ENCODE measurements at places on chromosomes 4 and X.

- DNase-seq, result no peak
Measured at GRCh38 chr4:158236304-158237030, 26.2 kb downstream of the TMEM144 start.

DNA sequence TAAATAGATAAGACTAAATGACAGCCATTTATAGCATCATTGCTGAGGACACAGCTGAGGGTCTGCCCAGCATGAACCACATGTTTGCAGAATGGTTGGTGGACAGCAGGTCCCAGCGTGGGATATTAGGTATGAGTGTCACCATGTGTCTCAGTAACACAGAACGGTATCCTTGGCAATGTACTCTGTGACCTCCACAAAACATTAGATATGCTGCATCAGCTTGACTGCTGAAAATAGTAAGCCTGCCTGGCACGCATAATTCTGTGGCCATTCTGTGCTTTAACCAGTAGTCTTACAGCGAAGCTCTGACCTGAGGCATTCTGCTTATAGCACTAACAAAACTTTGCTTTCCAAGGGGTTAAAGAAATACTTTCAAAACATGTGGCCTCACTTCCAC is 32.0 kb downstream of the LIMCH1 start:
- DNase-seq, result no peak

GRCh38 chr4:99536271-99536670 is 25.4 kb downstream of the C4orf17 start:
- DNase-seq, result no peak

DNA sequence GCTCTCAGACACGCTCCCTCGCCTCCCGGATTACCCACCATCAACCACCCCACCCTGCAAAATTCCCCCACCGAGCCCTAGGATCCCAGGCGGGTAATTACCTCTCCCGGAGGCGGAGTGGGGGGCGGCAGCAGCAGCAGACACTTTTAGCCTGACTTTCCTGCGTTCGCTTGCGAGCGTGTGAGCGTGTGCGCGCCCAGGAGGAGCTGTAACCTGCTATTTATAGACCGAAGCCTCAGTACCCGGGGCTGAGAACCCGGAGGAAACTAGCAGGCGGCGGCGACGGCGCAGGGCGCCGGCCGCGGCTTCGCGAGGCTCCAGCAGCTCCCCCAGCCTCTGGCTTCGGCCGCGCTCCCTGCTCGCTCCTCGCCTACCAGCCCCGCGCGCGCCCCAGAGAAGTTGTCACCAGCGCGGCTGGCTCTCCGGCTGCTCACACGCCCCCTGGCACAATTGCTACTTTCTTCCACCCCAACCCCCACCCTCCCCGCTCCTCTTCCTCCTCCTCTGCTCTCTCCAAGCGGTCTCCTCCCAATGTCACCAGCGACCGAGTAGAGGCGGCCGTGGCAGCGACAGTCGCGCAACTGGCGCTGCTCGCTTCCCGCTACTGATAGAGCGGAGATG is at the start of gene INPP4B:
TSS of gene INPP4B (minus strand) at position 194 of the 621 bp plus-strand sequence.
- peak; percentile 33 for DNase-seq

DNA sequence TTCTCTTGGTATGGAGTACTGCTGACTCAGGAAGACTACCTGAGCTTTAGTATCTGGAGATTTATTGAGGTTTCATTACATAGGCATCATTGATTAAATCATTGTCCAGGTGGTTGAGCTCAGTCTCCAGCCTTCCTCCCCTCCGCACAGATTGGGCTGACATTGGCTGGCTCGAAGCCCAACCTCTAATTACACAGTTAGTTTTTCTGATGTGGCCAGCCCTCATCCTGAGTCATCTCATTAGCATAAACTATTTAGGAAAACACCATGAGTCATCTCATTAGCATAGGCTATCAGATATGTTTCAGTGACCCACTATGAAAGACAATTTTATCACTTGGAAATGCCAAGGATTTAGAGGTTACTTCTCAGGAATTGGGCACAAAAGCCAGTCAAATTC is 93.9 kb upstream of the ANKRD50 start:
- no peak for DNase-seq

DNA sequence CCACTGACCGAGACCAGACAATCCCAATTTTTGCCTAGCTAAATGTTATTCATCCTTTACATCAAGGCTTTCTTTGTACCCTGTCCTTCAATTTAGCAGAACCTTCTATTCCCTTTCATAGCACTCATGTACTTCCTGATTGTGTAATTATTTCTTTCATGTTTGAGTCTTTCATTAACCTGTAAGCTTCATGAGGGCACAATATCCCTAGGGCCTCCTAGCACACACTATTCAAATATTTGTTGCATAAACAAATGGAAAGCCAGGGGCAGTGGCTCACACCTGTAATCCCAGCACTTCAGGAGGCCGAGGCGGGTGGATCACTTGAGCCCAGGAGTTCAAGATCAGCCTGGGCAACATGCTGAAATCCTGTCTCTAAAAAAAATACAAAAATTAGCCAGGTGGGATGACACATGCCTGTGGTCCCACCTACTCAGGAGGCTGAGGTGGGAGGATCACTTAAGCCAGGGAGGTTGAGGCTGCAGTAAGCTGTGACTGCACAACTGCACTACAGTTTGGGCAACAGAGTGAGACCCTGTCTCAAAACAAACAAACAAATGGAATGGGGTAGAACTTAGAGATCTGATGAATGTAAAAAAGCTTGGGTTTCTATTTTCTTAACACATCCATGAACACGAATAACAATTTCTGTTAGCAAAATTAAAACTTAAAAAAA is 59.0 kb downstream of the SAT1 start:
- no peak for DNase-seq

DNA sequence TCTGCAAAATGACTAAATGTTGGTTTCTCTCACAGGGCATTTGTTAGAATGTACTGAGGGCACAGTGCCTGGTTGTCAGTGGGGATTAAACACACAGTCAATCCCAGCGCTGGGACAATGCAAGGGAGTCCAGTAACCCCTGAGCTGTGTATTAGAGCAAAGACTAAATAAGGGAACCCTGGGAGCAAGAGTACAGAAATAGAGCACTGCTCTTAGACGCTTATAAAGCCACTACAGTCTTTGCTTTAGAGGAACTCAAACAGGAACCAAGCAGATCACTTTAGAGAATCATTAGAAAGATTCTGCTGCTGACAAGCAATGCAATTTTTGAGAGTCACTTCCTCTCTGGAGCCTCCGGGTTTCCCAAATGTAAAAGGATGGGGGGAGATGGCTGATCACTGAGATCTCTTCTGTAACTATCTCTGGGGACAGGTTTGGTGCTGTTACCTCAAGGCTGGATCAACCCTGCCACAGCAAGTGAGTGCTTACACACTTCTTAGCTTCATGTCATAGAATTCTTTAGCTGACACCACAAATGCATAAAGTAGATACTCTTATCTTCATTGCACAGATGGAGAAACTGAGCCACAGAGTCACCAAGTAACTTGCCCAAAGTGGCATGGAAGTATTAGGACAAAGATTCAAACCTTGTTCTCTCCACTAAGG is 137.8 kb upstream of the CPEB2 start:
- DNase-seq, result no peak

DNA sequence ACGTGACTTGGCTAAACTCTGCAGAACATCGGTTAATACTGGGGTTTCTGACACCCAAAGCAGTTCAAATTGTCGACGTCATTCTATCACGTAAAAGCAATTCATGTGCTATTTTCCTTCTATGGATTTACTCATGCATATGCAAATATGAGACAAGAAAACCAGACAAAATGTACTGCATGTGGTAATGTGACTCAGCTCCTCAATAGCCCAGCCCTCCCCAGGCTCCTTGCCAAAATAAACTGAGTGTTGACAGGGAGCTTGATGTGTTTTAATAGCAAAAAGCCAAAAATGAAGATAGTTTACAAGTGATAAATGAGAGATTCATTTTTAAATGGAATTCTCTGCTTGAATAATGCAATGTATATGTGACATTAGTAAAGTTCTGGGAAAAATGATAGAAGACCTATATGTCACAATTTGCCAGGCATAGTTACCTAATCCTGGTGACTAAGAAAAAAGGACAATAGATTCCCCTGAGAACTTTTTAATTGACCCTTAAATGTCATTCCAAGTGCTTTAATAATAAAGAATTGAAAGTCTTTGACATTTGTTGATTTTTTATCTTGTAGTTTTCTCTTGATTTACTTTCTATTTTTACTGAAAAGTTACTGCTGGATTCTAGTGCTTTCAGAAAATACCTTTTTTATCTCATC is 1700.6 kb upstream of the TENM3 start:
- no peak for DNase-seq

GRCh38 chrX:43087830-43088229 is 309.9 kb upstream of the PPP1R2C start:
- no peak for DNase-seq

Data from stimulated activated CD4-positive, alpha-beta T cell treated with anti-CD3 and anti-CD28 coated beads, Interleukin-15, amount 100 ng/mL, for 48 hours (primary cell).